ENCODE measurements at places on chromosomes 16 and 17.

DNA sequence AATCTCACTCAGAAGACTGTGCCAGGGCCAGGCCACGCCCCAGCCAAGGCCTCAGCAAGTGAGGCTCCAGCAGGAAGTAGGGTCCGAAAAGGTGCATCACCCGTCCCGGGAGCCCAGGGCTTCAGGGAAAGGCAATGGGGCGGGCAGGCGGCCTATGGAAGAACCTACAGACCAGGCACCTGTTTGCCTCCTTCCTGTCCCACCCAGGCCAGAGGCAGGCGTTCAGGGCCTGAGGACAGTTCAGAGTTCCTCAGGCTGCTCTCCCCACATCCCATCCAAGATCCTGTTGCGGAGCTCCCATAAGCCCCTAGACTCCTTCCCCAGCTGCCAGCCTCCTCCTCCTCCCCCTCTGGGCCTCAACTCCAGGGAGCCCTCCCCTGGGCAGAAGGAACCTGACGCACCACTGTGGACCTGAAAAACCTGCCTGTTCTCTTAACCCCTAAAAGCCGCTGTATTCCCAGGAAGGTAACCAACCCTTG is 2.3 kb downstream of the CLUH start:
- DNase-seq: no peak

DNA sequence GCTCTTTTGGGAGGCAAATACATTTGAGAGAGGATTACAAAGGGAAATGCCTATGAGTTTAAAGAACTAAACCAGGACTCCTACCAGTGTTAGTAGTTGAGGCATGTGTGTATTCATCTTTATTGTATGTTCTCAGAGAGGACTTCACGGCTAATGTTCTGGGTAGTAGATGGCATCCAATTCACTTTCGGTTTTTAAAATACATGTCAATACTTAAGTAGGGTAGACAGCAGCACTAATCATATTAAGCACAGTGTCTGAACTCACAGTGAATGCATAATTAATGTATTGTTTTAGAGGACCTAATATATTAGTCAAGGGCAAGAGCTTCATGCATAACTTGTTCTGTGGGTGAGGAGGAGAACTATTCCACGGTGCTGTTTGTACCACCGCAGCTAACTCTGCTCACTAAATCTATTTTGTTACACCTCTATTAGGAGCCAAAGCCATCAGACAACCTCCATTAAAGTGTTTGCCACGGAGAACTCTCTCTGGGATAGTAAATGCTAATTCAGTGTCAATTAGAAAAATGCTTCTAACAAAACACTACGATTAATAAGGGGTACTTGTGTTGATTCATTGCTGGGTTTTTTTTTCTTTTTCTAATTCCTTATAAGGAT is 56.3 kb downstream of the COX10 start:
- DNase-seq: no peak

DNA sequence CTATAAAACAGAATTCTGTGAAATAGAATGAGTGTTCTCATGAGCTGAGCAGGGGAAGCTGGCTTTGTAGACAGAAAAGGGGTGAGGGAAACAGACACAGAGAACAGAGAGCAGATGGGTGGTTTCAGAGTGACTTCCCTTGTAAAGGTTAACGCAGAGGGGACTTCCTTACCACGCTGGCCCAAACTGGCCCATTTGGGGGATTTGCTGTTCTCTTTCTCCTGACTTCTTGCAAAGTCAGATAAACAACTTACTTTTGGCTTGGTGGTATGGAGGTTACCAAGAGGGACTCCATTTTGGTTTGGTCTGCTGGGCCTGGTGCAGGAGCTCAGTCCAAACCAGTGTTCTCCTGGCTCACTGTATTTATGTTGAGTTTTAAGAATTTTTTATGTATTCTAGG is 48.4 kb downstream of the SEC14L1 start:
- DNase-seq: no peak

DNA sequence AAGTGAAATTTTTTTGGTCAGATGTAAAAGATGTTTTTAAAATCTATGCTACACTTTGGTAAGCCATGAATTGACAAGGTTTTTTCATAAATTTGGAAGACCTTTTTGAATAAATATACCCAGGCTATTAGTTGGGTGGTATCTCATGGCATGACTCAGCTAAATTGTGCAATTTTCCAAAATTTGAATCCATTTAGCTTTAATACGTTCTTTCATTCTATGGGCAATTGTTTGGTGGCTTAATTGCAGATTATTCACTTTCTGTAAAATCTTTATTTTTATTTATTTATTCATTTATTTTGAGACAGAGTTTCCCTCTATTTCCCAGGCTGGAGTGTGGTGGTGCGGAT is 82.8 kb upstream of the TNRC6A start:
- DNase-seq: no peak

DNA sequence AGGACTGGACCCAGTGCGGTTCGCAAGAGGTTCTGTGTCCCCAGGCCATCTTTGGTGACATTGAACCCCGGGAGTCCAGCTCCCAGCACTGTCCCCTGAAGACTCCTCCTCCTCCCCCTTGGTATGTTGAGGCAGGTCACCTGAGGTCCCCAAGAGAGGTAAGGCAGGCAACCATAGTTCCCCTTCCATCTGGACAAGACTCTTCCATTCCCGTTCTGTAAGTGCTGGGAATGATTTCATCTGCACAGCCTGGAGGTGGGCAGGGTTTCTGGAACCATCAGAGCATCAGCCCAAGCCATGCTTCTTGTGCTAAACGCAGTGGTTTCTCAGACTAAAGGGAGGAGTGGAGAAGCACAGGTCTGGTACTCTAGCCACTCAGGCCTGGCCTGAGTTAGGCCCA is 24.9 kb downstream of the COPZ2 start:
- no peak for DNase-seq

DNA sequence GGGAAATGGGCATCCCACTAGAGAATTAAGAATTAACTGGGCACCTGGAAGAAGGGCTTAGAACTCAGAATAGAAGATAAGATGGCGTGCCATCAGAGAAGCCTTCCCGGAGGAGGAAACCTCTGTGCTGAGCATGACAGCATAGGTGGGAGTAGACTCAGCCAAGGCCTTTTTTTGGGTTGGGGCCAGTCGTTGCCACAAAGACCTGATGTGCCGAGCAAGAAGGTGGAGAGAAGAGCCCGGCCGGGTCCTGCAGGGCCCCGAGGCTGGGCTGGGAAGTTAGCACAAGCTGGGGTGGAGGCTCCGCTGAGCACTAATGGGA is 1.1 kb upstream of the RAB11FIP4 start:
- no peak for DNase-seq

GRCh38 chr17:62933501-62934385 is 32.3 kb upstream of the TANC2 start:
- no peak for DNase-seq

DNA sequence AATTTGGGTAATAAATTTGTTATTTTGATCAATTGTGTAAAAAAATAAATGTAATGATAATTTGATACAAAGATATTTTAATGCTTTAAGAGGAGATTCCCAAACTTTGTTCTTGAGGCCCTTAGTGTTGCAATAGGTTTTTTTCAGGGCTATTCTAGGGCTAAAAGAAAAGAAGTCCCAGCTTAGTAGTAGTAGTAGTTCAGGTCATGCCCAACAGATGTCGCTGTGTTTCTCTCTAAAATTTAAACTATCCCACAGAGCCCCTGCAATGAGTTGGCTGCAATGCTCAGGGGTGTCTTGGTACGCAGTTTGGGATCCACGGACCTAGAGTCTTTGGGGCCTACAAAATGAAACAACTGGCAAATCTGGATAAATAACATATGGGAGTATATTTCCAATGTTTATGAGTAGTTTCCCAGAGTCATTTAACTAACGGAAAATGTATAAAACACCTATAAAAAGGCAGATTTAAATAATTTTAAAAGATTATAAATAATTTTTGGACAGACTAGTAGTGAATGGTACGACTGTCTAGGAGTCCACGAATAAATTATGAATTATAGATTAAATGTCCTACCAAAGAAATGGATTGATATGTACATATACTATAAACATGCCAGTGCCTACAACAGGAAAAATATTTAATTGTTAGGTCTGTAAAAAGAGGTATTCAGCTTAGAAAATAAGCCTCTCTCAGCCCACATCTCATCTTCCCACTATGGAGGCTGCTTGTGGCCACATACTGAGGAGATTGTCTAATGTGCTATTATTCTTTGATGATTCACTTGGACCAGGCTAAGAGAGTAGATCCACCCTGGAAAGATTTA is 228.5 kb upstream of the PMFBP1 start:
- DNase-seq: peak; percentile 43

DNA sequence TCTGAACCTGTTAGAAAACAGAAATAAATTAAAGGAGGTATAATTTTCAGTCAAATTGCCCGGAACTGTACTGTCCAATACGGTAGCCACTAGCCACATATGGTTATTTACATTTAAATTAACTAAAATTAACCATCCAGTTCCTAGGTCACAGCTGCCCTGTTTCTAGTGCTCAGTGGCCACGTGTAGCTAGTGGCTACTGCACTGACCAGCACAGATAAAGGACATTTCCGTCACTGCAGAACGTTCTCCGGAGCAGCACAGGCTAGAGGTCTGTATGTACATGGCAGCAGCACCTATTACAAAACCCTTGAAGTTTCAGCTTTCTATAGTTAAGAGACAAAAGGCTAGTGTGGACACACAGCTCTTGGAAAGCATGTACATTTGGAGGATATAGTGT is 33.7 kb downstream of the CPSF4L start:
- no peak for DNase-seq

DNA sequence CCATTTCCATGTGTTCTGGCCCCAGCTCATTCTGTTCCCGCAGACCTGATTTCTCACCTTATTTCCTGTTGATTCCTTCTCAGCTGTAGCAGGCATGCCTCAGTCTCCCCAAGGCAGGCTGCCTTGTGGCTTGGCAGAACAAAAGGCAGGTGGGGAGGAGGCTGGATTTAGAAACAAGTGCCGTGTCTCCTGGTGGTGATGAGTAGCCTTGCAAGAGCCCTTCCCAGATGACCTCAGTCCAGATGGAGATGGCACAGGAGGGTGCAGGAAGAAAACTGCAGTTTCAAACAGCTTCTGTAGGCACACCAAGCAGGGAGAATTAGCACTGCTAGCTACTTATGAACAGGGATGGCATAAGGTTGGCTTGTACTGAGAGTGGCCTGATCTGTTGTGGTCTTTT is 64.6 kb downstream of the ARHGAP44 start:
- DNase-seq: no peak

DNA sequence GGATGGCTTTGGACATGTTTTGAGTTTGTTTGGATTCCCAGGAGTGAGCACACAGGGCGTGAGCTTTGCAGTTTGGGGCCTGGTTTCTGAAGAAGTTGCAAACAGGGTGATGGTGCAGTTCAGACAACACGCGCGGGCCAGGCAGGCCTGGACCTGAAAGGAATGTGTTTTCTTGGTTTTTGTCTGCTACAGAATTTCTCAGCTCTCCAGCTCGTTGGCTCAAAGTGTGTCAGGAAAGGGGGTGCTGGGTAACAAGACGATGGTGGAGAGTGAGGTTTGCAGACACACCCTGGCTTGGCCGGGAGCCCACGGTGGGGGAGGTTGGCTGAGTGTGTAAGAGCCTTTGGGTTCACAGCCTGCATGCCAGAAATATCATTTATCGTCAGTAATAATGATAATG is 82.3 kb downstream of the CMIP start:
- no peak for DNase-seq

DNA sequence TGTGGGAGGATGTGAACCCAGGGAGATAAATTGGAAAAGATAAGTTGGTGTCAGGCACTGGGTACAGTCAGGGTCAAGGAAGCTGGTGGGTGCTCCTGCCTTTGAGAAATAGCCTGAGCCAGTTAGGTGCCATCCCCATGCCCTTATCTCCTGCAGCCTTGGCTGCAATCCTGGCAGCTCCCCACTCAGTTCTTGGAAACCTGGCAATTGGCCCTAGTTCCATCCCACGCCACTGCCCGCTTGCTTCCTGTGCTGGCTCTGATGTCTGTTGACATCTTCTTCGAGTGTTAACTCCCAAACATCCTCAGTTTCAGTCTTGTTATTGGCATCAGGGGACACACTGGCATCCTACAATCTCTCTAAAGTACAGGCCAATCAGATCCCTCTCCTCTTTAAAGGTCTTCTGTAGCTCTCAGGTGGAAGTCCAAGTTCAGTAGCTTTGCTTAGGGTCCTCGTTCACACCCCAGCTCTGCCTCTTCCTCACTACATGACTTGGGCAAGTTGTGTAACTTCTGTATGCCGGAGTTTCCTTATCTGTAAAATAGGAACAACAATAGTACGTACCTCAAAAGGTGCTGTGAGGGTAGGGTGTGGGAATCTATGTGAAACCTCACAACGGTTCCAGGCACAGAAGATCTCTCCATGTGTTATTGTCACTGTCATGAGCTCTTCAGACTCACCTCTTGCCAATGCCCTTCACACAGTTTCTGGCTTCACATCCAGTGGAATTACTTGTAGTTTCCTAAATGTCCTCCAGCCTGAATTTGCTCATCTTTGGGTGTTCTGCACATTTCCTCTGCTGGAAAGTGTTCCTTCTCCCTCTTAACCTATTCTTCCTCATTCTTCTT is 13.5 kb upstream of the PRKAR1A start:
- DNase-seq: no peak

GRCh38 chr16:58048494-58049231 is 23.1 kb downstream of the MMP15 start:
- no peak for DNase-seq

GRCh38 chr17:57355090-57355859 is 99.0 kb downstream of the MSI2 start:
- no peak for DNase-seq

DNA sequence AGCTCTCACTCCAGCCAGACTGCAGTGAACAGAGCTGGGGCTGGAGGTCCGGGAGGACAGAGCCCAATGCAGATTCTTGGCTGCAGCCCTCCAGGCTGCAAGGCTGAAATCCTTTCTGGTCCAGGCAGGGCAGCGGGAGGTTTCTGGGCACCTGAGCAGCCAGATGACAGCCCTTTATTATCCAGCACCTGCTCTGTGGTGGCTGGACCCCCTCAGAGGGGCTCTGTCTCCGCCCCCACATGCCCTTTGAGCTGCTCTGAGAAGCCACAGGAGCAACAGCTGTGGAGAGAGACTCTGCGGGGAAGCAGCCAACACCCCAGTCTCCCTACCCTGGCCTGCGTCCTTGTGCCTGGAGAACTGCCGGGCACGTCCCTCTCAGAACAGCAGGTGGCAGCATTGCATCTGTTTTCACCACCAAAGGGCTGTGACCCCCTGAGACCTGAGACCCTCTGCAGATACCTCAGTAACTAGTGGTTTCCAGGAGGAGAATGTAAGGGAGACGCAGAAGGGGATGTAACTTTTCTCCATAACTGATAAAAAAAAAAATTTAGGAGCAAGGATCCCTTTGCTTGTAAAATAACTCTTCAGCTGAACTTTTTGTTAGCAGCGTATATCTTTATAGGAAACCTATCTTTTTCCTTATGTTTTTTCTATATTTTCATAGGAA is 3.7 kb upstream of the CNP start:
- DNase-seq: peak; percentile 18

Data from RCC 7860 (cell line).